ENCODE measurements at places on chromosomes 13 and 19. TPM values are rescaled to one million over a fixed set of nuclear protein-coding genes. Genes with fewer than 3 reads are reported as not detected.

DNA sequence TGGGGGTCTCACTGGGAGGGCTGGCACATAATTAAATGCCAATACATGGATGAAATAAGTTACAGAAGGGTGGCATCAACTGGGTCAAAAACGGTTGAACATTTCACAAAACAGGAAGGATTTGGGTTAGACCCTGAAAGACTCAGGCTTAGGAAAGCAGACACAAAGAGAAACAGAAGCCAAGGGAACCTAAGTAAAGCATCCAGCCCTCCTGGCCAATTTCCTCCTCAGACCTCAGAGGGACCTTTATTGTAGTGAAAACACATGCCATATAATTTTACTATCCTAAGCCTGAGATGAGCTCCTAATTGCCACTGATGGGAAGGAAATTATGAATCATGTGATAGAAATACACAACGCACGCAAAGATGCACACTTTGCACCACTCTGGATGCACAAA is 12.1 kb upstream of the CEACAM3 start:
- DNase-seq, result no peak

DNA sequence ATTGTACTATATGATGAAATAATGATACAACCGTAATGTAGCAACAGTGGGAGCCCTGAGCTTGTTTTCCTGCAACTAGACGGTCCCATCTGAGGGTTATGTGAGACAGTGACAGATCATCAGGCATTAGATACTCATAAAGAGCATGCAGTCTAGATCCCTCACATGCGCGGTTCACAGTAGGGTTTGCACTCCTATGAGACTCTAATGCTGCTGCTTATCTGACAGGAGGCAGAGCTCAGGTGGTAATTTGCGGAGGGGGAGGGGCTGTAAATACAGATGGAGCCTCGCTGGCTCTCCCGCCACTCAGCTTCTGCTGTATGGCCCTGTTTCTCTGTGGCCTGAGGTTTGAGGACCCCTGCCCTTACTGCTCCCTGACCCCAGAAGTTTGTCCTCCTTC is 13.7 kb downstream of the EPHX3 start:
- no peak for DNase-seq

DNA sequence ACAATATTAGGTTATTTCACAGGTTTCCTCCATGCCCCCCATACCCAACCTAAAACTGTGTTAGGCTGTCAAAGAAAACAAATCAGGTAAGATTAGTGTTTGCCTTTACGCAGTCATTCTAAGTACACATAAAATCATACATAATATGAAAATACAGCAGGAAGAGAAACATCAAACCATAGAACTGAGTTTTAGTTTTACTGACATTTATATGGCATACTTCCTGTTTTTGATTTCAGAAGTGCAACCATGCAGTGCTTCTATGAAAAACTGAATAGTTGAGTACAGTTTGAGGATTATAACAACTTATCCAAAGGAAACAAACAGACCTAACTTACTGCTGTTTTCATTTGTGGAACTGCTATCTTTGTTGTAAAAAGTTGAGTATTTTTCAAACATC is 91.3 kb downstream of the KCNRG start:
- DNase-seq, result no peak

DNA sequence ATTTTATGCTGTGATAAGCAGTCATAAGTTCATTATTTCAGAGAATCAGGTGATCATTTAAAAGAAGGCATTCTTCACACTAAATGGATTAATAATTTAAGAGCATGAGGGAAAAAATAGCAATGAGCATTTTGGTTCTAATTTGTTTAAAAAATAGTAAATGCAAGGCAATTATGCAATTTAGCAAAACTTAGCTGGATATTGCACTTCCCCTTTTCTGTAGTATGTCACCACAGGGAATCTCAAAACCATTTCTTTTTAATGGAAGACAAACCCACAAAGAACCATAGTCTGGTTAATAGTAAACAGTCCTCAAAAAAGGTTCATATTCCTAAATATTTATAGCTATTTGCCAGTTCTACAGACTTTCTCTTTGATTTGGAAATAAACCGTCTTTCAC is 30.2 kb downstream of the COG6 start:
- DNase-seq, result no peak

GRCh38 chr13:25881971-25882451 is 169.8 kb downstream of the SHISA2 start:
- DNase-seq, result peak; percentile 57

- DNase-seq, result no peak
Observed at GRCh38 chr19:15220833-15221232, 11.4 kb downstream of the EPHX3 start.

DNA sequence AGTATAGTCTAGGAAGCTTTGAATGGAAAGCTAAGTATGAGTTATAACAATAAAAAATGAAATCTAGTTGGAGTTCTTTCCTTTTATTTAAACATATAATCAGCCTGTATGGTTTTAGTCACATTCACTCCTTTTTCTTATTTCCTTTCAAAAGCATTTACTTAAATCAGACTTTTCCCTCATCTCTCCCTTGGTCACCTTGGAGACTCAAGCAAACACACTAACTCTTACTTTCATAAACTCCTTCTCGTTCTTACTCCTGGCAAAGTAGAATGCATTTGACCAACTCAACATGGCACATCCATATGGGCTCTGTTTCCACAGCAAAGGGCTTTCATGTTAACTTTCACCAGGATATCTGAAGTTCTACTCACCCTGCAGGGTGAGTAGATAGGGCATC is 400.0 kb downstream of the LMO7 start:
- no peak for DNase-seq

DNA sequence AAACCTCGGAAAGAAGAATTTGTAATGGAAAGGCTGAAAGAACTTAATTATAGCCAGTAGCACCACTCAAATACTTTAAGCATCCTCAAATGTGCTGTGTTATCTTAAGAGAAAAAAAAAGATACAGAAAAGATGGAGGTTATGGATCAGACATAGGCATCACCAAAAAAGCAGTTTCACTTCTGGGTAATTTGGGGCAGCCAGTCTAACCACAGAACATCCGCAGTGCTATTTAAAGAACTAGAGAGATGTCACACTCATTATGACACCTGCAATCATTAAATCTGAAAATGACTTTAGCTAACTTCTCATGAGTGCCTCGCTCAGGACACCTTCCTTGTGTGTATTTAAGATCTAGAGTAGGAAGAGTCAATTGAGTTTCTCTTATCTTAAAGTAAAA is 211.8 kb downstream of the RBM26 start:
- no peak for DNase-seq

DNA sequence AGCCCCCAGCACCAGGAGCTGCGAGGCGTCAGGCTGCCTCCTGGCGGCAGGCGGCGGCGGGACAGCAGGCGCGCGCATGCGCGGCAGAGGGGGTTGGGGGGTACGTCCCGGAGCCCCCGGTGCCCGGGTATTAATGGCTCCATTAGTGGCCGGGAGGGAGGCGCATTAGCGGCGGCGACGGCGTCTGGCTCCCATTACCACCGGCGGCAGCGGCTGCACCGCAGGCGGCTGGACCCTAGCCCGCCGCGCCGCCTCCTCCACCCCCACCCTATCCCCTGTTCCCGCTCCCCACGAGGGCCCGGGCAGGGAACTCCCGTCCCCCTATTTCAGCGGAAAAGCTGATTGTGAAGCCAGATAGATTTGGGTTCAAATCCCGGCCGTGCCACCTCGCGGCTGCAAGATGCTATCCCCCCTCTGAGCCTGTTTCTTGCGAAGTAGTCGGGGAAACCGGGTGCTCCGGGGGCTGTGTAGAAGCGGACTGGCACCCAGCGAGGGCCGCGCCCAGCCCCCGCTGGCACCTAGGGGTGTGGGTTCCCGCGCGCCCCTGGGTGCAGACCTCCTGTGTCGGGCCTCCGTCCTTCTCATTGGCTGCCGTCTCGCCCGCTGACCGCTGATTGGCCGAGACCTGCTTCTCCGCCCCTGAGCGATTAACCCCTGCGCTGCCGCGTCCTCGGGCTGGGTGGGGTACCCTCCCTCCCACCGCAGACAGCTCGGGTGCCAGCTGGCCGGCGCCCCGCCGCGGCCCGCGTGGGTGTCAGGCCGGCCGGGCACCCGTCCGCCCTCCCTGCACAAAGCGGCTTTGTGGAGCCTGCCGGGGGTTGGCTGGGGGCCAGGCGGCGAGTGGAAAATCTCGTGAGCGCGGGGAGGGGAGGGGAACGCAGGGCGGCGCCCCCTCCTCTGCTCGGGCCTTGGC is 11.1 kb downstream of the CIC start:
- peak; percentile 90 for DNase-seq

DNA sequence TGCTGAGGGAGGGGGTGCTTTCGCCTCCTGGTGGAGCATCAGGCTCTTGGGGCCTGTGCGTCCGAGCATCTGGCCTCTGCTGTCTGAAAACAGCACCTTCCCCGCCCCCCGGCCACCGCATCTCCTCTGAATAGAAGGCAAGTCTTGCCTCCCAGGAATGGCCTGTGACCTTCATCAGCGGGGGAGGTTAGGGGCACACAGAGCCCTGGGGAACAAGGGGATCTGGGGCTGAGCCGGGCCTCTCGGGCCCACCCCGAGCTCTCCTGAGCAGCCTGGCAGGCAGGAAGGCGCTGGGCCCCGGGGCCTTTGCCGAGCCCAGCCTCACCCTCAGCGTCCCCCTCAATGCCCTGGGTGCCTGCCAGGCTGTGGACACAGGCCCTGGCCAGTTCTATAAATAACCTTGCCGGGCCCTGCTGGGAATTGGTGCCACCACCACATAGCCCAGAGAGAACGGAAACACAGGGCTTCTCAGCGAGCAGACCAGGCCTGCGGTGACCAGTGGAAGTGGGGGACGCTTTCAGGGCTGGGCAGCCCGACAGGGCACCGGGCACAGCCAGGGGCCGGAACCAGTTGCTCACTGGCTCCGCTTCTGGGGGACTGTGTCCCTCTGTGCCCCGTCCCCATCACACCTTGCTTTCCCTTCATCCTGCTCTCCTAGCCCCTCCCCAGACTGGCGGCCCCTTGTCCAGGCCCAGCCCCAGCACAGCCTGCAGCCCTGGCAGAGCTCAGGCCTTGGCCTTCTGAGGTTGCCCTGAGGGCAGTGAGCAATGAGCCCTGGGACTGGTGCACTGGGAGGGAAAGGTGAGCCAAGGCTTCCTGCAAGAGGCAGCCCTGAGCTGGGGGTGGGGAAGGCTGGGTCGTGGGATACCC is 9.5 kb downstream of the STK11 start:
- DNase-seq, result peak; percentile 52

- DNase-seq, result no peak
Observed at GRCh38 chr19:2048959-2049740, 1.9 kb downstream of the MKNK2 start.

DNA sequence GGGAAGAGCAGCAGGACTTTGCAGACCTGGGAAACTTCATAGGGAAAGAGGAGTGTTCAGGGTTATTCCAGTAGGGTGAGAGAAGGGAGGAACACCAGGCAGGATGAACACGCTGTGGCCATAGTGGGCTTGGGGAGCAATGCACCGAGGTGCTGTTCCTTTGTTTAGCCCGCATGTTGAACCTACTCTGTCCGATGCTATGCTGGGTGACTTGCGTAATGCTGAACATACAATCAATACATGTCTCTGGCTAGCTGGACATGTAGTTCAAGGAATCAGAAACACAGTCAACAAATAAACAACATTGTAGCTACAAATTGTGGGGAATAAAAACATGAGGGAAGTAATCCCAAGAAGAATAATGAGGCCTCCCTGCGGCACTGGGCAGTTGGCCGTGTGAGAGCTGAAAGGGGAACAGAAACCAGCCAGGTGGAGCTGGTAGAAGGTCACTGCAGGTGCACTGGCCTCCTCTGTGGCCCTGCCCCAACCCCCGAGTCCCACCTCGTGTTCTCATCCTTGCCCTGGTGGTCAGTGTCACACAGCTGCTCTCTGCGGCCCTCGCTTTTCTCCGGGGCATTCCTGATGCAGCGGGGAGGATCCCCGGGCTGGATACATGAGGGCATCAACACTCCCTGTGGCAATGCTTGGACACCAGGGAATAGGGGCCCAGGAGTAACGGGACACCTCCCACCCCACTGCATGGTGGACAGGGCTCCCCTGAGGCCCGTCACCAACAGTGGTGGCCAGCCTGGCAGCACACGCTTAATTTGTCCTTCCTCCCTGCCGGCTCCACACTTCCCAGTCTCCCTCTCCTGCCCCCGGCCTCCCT is 36.9 kb upstream of the TUBGCP3 start:
- no peak for DNase-seq

FFAR1 gene
- total RNA-seq, result not detected

KLK15 gene
- total RNA-seq, result not detected

Measured in fibroblast of lung (primary cell).